NCI-H2227 treated with DMSO at 0.1 percent for 48 hours (cell line): ENCODE measurements at places on chromosomes 7 and 10.

- DNase-seq = peak; percentile 45
These were observed 83.5 kb upstream of the INSIG1 start for GRCh38 chr7:155213955-155214740.

GRCh38 chr7:28130277-28130676 is 50.3 kb downstream of the JAZF1 start:
- no peak for DNase-seq

- no peak for DNase-seq
These were observed 1.5 kb upstream of the SFMBT2 start for GRCh38 chr10:7412237-7412927.

DNA sequence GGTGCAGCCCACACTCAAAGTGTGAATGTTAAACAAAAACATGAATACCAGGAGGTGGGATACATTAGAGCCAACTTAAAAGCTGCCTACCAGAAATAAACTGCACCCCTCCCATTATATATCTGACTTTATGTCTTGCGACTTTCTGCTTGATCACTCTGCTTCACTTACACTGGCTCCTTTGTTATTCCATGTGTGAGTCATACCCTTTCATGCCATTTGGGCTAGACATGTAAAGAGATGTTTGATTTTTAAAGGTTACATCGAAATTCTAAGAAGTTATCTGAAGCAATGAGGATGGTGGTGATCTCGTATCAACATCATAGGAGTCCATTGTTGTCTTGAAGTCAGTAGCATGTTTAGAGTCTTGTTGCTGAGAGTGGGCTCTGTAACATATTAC is 31.6 kb upstream of the ETV1 start:
- no peak for DNase-seq

DNA sequence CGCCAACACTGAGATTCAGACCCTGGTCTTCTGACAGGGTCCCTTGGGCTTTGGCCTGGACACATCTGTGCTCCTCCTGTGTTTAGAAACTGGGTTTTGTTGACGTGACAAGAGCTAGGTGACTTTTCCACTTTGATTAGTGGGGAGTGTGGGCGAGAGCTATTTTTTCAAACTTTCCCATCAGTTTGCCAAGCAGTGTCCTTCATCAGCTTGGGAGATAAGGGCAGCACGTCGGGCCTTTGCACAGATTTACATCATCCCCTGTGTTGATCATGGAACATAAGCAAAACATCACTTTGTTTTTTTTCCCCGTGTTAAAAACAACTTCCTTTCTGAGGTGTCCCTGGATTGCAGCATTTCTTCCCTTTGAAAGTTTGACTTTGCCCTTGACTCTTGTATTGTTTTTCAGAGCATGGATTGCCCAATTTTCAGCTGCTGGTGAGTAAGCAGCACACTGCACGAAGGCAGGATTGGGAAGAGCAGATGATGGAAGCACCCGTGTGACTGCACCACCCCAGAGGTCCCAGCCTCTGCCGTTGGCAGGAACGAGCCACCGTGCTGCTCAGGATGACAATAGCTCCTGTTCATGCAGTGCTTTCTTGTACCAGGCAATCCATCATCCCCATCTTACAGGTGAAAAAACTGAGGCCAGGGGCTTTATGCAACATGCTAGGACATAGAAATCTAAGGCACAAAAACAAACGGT is 6.4 kb upstream of the IGFBP1 start:
- DNase-seq = no peak

- DNase-seq = no peak
These were observed 523 bp downstream of the PURB start for GRCh38 chr7:44884621-44885393.

GRCh38 chr10:102413053-102413705 is 5.4 kb downstream of the PSD start:
- DNase-seq = peak; percentile 58

- DNase-seq = no peak
These were observed 36.6 kb upstream of the LRRC18 start for GRCh38 chr10:48976196-48976595.

- no peak for DNase-seq
These were observed 87.8 kb downstream of the ABCC2 start for GRCh38 chr10:99870123-99870730.

- no peak for DNase-seq
These were observed 349.3 kb upstream of the SEMA3D start for GRCh38 chr7:85535974-85536729.

GRCh38 chr10:47300429-47300931 is 483 bp downstream of the GDF10 start:
- DNase-seq = no peak

DNA sequence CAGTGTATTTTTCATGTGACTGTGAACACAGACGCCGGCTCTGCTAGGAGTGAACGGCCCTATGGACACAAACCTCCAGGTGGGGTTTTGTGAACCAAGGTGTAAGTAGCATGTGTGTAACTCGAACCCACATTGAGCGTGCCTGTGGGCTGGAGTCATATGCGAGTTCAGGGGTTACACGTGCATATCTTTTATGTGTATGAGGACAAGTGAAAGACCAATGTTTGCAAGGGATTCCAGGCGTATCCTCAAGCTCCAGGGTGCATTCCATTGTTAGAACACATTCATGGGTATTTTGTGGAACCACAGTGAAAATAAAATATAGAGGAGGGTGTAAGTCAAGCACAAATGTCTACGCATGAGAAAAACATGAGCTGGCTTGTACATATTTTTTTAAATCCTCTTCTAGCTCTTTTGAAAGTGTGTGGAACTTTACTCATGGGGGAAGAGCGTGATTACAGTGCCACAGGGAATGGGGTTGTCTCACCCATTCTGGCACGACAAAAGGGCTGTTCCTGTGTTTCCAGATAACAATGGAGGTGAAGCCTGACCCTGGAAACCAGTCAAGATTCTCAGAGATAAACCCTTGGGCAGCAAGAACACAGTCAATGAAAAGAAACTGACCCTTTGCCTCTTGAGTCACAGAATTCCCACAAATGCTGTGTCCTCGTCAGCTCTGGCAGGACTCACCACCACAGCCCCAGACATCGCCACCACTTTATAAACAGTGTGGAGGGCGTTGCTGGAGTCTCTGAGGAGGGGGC is 37.0 kb upstream of the GOT1 start:
- DNase-seq = no peak

DNA sequence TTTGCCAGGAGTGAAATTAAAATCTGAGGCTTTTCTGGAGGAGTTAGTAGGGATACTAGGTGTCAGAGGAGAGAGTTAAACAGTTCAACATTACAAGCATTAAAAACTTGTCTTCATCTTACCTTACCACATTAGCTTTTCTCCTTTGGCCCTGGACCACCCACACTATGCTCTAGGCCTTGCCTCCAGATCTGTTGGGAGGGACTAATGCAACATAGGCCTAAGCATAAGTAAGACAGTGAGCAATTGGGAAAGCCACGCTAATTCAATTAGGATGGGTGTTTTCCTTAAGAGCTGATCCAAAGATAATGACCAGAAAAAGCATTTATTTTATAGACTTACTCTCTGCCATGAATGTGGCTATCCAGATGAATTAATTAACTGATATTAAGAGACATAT is 158.9 kb downstream of the ELMO1 start:
- no peak for DNase-seq

GRCh38 chr7:20440472-20441105 is 109.9 kb downstream of the ITGB8 start:
- DNase-seq = no peak

GRCh38 chr7:8433477-8434289 is at the start of gene NXPH1:
Gene NXPH1, plus strand, starts transcription at chr7:8433609.
- DNase-seq = peak; percentile 85

DNA sequence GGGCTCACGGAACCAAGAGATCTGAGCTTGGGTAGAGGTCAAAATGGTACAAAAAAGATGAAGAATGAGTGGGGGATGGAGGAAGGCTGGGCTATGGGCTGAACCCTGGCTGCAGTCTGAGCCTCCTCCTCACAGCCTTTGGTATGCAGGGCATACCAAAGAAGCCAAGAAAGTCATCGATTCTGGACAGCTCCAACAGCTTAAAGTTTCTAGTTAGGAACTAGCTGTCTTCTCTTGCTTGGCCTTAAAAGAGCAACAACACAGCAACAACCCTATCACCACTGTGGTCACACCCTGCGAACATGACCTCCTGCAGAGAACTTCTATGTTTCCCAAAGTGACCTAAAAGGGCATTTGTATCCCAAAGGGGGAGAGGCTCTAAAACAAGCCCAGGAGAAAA is 126.1 kb upstream of the EFCAB10 start:
- DNase-seq = no peak

DNA sequence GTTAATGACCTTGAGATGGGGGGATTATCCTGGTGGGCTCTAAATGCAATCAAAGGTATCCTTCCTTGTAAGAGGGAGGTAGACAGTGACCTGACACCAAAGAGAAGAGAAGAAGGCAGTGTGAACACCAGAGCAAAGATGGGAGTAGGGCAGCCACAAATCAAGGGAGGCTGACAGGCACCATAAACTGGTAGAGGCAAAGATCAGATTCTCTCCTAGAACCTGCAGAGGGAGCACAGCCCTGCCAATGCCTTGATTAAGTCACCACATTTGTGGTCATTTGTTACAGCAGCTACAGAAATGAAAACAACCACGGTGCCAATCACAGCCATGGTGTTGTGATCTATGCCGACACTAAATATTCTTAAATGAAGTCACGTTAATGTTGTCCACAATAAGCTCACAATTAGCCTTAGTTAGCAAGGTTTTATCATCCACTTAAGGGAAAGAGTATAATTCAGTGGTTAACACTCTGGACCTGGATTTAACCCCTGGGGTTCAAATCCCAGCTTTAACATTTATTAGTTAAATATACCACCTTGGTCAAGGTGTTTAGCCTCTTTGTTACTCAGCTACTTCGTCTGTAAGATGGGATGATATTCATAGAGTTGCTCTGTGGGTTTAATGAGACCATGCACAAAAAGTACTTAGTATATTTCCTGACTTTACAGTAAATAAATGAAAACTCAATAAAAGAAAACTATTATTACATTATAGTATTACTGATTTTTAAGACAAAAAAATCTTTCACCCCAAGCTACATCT is 70.8 kb downstream of the SGMS1 start:
- no peak for DNase-seq

DNA sequence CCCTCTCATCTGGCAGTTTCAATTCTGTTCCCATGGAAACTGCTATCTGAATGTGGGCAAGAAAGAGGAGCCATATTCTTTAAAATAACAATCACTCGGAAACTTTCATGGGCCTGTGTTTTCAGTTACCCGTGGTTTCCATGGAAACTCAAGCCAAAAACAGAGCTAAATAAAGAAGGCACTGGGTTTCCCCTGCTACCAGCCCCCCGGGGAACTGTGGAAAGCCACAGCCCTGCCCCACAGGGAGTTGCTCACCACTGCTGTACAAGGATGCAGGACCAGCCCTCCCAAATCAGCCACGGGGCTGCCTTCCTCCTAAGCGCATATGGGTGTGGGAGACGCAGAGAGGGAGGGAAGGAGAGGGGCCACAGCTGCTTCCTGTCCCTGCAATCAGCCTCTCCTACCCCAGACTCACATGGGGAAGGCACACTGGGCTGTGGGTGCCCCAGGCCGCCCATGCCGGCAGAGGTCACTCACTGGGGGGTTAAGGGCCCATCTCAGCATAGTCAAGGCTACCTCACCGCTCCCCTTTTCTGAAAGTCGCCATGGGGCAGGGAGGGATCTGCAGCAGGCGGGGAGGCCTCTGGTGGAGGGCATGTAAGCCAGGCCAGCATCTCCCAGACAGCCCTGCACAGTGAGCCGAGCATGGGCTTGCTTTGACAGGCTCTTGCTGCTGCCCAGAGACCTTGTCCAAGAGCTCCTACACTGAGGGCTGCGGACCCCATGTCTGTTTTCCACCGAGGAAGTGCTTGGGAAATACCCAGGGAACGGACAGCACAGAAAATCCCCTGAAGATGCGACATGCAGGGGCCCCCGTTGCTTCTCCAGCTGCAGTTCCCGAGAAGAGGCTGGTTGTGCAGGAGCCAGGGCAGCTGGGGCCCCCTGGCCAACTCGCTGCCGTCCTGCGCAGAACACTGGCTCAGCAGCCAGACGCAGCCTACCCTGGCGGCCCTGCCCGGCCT is 157.3 kb upstream of the PPP2R2D start:
- DNase-seq = no peak

DNA sequence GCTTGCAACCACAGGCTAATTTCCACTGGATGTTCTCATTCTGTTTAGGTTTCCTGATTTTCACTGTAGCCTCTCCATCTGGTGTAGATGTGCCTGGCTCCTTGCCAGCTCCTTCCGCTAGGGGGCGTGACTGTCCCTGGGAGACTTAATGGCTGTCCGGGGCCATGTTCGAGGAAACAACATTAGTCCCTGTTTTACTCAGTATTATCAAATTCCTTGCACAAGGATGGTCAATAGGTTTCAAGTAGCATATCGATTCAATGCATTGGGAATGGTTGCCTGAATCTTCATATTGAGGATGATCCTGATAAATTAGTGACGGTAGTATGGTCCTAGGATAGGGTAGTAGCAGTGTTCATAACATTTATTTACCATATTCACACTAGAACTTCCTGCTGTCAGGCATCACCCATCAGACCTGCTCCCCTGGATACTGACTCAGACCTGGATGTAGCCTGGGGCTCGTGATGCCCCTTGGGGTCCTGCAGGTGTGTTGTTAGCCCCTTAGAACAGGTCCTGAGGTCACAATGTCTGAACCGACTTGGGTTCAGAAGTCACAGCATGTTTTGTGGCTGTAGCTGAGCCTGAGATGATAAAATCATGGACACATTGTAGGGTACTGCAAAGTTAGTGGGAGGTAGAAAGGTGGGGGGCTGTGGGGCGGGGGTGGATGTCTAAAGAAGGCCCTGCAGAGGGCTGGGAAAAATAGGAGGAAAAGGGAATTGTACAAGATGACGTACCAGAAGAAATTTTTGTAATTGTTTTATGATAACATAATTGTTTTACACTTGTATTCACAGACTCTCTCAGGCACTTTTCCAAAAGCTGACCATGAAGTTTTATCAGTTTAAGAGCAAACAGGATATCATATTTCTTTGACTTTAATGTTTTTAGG is 8.9 kb upstream of the EXOC6 start:
- DNase-seq = peak; percentile 53

GRCh38 chr10:5234106-5234860 is 37.6 kb downstream of the AKR1C4 start:
- DNase-seq = no peak

DNA sequence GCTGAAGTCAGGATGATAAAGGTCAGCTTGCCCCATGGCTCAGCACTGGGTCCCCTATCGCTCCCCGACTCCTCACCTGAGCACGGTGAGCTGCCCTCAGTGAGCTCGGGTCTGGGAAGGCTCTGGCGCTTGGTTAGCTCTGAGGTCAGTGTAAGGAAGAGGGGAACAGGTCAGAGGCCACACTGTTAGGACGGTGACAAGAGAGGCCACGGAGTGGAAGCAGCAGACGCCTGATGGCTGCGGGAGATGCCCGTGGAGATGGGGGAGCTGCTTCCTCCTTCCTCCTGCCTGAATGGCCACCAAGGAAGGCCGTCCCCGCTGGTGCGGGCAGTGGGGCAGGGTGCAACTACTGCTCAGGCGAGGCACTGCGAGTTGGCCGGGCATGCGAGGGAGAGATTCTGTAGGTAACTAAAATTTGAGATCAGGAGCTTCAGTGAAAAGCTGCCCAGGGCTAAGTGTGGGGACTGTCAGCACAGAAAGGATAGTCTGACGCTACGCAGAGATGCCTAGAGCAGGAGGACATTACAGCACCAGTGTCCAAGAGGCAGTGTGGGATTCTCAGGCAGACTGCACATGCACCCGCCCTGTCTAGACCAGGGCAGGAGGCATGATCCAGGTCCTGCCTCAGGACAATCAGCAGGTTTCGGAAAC is 231.3 kb upstream of the GRB10 start:
- no peak for DNase-seq
